ENCODE measurements at places on chromosomes 13 and 19. TPM values are rescaled to one million over a fixed set of nuclear protein-coding genes. Genes with fewer than 3 reads are reported as not detected.

FCER2 gene
- total RNA-seq = 0.20 TPM

DNA sequence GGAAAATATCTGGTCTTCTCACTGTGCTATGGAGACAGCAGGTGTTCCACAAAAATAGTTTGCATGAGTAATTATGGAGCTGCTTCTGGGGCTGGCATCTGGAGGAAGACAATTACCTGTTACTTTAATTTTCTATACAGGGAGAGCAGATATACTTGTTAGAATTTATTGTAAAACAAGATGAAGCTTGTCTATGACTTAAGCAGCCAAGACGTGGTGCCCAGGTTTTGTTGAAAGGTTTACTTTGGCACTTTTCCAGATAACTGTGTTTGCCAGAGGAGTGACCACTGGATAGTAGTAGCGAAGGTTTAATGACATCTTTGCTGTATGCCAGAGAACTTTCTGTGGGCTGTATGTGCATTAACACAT is 134.5 kb upstream of the KL start:
- no peak for DNase-seq

DNA sequence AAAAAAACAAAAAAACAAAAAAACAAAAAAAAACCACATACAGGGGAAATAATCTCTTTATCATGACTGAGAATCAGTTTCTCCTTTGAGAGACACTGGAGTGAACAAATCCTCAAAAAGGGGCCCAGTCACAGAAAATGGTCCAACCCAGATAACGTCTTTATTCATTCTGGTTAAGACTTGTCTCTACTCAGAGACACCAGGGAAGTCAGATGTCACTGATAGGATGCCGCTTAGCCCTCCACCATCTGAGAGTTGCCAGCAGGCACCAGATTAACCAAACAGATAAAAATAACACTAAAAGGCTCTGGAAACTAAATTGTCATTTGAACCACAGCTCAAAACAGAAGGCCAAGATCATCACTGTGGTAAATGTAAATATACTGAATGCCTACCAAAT is 1163.4 kb upstream of the ATXN8OS start:
- no peak for DNase-seq

OR4F17 gene
- total RNA-seq = not detected

ZNF808 gene
- 22.1 TPM for total RNA-seq

- DNase-seq = no peak
Observed at GRCh38 chr19:4987692-4988370, 18.9 kb downstream of the KDM4B start.

DNA sequence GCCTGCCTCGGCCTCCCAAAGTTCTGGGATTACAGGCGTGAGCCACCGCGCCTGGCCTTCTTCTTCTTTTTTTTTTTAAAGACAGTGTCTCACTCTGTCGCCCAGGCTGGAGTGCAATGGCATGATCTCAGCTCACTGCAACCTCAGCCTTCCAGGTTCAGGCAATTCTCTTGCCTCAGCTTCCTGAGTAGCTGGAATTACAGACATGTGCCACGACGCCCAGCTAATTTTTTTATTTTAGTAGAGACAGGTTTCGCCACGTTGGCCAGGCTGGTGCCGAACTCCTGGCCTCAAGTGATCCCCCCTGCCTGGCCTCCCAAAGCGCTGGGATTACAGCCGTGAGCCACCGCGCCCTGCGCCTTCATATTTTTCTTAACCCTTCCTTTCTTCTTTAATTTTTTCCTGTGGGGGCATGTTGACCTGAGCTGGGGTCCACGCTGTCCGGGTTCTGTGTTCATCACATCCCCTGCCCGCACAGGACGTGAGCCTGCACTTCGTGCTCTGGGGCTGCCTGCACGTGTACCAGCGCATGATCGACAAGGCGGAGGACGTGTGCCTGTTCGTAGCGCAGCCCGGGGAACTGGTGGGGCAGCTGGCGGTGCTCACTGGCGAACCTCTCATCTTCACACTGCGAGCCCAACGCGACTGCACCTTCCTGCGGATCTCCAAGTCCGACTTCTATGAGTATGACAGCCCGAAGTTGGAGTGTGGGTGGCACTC is 14.1 kb downstream of the PNPLA6 start:
- DNase-seq = no peak

LPAR2 gene
- 4.9 TPM for total RNA-seq

- no peak for DNase-seq
Observed at GRCh38 chr19:32809754-32810153, 59.8 kb downstream of the SLC7A9 start.

- DNase-seq = no peak
Observed at GRCh38 chr13:106234636-106235035, 300.8 kb downstream of the EFNB2 start.

- no peak for DNase-seq
Observed at GRCh38 chr19:46374536-46375475, 27.9 kb downstream of the PPP5C start.

DNA sequence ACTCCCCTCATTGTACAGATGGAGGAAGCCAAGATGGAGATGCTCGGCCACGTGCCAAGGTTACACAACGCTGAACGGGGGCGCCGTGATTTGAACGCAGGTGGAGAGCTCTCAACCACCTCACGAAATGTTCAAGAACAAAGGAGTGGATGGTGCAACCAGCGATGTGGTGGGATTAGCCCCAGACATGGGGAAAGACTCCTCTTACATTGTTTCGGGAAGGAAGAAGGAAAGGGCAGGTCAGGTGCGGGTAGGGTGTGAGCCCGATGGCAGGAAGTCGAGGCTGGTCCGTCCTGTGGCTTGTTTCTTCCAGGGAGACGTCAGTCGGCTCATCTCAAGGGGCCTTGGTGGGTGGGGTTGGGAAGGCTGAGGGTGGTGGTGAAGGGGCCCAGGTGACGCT is 7.1 kb upstream of the KLK14 start:
- DNase-seq = no peak

DNA sequence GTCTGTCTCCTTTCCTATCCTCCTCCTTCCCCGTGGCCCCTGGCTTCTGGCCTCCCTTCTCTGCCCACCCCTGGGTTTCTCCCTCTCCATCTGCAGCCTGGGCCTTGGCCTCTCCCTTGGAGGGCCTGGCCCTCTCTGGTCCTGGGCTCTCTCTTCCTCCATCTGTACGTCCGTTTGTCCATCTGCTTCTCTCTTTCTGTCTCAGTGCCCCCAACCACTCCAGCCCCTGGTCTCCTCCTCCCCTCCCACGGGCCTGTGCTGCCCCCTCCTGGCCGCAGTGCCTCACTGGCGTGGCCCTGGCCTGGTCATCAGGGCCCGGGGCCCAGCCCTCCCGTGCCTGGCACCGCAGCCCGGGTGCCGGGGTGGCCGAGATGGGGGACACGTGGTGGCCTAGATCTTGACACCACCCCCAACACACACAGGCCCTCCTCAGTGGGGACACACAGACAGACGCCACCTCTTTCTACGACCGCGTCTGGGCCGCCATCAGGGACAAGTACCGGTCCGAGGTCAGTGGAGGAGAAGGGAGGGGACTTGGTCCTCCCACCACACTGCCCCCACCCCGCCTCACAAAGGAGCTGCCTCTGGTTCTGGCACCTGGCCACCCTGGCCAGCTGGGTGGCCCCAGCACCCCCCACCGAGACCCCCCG is 11.3 kb downstream of the PRKCSH start:
- DNase-seq = no peak

DNA sequence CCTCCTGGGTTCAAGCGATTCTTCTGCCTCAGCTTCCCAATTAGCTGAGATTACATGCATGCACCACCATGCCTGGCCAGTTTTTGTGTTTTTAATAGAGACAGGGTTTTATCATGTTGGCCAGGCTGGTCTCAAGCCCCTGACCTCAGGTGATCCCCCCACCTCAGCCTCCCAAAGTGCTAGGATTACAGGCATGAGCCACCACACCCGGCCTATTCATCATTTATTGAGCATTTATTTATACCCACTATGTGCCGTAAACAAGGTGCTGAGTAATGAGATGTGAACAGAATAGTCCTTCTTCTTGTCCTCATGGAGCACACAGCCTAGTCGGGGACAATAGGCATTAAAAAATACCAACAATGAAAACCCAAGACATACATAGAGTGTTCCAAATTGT is 25.6 kb downstream of the ACTN4 start:
- no peak for DNase-seq

TEKTIP1 gene
- not detected for total RNA-seq

CYP2A6 gene
- total RNA-seq = not detected

GRCh38 chr13:23751195-23751594 is 138.0 kb downstream of the MIPEP start:
- DNase-seq = no peak

DNA sequence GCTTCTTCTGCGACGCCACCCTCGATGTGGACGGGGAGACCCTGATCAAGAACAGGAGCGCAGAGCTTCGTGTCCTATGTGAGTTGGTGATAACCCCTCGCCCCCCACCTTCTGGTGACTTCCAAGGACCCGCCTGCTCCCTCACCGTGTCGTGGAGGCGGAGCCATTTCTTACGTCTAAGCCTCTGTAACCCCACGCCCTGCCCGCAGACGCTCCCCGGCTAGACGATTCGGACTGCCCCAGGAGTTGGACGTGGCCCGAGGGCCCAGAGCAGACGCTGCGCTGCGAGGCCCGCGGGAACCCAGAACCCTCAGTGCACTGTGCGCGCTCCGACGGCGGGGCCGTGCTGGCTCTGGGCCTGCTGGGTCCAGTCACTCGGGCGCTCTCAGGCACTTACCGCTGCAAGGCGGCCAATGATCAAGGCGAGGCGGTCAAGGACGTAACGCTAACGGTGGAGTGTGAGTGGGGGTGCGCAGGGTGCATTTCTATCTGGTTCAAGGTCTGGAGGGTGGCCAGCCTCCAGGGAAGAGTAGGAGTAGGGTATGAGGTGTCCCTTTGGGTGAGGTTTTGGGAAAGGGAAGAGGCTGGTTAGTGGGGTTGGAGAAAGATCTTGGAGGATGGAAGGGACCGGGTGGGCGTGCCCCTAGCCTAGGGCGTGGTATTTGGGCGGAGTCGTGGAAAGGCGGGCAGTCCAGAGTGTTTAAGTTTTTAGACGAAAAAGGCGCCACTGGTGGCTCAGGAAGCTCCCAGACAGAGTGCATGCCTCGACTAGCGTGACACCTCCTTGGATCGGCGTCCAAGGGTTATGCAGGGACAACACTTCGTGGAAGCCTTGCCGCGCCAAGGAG is 3.3 kb downstream of the ICAM5 start:
- DNase-seq = no peak

- no peak for DNase-seq
Observed at GRCh38 chr19:33606556-33606955, 15.2 kb upstream of the CHST8 start.

DNA sequence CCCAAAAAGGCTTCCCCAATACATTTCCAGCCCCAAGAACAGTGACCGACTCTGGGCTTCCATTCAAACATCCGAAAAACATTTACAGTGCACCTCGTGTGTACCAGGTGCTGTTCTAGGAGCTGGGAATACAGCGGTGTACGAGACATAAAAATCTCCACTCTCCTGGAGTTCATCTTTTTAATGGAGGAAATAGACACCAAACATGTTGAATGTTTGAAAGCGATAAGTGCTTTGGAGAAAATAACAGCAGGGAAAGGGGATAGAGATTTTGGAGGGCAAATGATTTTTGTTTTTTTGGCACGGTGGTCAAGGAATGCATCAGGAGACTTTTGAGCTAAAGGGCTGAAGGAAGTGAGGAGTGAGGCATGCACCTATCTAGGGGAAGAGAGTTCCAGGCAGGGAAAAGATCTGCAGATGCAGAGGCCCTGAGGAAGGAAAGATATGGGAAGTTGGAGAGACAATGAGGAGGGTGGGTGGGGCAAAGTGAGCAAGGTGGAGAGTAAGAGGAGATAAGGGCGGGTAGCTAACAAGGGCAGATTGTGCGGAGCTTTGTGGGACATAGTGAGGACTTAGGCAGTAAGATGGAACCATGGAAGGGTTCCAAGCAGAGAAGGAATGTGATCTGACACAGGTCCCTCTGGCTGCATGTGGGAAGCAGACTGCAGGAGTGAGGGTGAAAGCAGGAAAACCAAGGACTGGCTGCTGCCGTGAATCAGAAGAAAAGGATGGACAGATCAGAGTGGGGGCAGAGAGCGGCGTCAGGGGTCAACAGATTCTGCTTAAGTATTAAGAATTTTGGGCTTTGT is 703 bp upstream of the FBL start:
- DNase-seq = no peak

DNA sequence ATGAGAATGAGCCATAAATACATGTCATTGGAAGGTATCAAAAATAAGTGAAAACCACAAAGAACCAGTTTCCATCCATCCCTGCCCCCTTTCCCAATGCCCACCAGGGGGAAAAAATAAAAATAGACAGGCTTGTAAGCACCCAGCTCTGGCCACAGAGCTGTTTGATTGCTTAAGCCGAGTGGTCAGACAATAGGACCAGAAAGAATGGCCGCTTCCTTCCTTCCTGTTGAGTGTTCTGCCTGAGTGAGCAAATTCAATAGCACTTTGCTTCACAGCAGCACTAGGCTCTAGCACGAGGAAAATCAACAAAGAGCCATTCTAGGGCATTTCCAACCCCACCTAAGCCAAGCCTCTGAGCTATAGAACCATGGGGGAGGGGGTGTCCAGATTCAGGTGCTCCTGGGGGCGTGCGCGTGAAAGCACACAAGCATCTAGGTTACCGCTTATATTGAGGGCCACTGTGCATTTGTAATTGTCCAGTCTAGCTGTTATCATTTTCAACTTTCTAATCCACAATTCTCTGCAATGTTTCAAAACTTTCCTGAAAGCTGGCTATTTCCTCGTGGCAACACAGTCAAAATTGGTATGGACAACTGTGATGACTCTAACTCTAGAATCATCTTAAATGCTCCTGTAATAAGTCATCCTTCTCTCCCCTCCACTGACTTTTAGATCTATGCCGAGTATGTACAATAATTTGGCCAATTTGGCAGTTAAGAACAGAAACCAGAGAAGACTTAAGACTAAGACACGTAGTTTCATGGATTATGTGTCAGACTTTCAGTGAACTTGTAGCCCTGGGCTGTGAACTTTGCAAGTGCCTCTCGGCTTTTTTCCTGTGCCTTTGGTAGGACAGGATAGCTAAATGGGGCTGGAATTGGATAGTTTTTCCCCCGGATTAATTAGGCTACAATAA is 64.3 kb downstream of the SPRY2 start:
- DNase-seq = peak; percentile 9

SELENOV gene
- total RNA-seq = not detected

SMIM44 gene
- total RNA-seq = not detected

DNA sequence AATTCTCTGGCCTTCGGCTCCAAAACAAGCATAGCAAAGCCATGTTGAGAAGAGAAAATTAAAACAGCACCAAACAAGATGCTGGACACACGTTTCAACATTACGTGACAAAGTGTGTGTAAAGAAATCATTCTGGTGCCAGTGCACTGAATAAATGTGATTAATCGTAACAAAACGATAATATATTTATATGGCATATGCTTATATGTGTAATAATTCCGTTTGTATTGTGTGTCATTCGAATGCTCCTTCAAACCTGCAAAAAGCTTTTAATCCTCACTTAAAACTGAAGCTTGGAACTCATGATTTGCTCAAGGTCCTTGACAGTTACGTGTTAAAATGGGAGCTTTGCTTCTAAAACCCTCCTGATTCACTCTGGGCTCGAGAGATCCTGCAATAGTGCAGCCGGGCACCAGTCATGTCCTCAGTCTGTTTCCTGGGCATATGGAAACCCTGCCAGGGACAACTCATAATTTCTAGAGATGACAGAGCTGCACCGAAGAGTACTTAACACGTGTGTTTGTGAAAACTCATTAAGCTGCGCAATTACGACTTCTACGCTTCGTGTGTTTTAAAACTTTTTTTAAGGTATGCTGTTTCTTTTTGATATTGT is 731 bp upstream of the AKAP8L start:
- no peak for DNase-seq
